ENCODE measurements at places on chromosomes 6 and 20.

GRCh38 chr6:28142446-28142845 is 763 bp downstream of the ZKSCAN8 start:
- DNase-seq: no peak

DNA sequence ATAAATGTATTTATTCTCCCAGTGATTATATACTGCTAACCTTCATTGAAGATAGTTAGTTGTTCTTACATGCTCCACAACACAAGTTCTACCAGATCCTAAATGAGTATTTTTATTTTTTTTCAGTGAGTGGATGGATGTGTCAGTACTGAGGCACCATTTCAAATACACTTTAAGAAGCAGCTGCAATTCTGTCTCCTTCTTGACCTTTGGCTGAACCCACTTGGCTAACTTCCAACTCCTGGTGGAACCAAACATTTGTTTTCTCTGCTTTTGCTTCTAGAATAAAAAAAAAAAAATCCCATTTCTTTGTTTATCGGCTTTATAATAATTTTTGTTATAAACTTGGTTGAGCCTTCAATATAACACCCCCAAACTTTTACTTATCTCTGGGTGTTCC is 458.3 kb upstream of the MAP3K7 start:
- DNase-seq: no peak

DNA sequence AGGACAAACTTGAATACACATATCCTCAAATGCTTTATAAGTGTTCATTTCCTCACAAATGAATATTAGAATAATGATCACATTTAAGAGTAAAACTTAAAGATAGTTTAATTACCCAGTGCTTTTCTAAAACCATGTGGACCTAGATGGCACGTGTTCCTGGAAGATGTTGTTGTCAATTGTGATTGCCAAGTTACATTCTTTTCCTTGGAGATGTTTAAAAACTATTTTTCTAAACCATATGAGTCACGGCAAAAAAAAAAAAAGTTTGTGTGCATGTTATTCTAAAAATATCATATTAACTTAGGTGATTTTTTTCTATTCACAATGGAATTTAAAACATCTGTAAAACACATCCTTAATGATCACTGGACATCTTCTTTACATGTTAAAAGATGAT is 51.1 kb downstream of the RCAN2 start:
- no peak for DNase-seq

GRCh38 chr6:31663961-31664789 is 622 bp downstream of the GPANK1 start:
- no peak for DNase-seq

GRCh38 chr20:19688031-19688806 is 69.8 kb upstream of the RIN2 start:
- no peak for DNase-seq

- DNase-seq: no peak
These were observed 59.6 kb downstream of the PRDM1 start for GRCh38 chr6:106145741-106146227.

GRCh38 chr6:7301702-7302101 is 11.3 kb downstream of the SSR1 start:
- no peak for DNase-seq

GRCh38 chr6:137512757-137513605 is 18.8 kb upstream of the OLIG3 start:
- DNase-seq: no peak

DNA sequence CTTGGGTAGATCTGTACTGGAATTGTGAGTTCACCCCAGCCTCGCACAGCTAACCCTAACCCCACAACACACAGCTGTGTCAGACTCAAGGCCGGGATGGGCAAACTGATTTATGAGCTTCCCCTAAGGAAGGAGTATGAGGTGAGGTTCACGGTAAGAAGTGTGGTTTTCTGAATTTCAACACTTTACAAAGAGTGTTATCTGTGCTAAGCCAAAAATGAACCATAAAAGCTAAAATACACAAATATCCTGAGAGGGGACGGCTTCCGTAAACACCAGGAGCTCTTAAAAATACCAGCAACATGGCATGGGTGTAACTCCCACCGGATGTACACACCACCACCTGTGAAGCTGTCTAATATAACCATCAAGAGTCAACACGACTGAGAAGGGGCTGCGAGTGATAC is 101.2 kb downstream of the ATP9A start:
- peak; percentile 29 for DNase-seq

- DNase-seq: no peak
These were observed 255.0 kb upstream of the ZFP64 start for GRCh38 chr20:52446421-52447224.

- DNase-seq: no peak
These were observed 40.1 kb downstream of the DNAH8 start for GRCh38 chr6:38755207-38755606.

DNA sequence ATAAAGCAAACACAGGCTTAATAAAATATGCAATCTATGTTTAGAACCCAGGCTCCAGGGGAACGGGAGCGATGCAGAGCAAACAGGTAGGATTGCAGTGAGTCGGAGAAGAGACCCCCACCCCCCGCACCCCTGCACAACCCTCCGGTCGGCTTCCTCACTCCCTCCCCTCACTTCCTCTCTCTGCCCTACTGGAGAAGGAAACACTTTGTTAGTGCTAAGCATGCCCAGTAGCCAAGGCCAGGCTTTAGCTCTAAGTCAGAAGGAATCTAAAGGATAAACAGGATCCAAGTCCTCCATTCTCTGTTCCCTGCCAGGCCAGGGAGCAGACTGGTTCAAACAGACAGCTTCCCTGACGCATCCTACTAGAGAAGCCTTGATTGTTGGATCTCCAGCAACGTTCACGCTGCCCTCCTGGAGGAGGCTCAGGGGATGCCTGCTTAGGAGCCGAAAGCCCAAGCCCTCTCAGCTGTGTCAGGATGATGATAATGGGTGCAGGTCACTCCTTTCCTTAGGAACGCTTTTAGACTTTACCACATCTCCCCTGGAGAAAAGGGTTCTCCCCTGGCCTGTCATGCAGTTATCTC is 14.7 kb downstream of the FOXQ1 start:
- DNase-seq: no peak

- DNase-seq: no peak
These were observed 751.1 kb downstream of the DHX35 start for GRCh38 chr20:39713076-39713840.

GRCh38 chr6:144955859-144956258 is 670.7 kb downstream of the UTRN start:
- DNase-seq: no peak

GRCh38 chr6:130189531-130190397 is 33.0 kb downstream of the SAMD3 start:
- no peak for DNase-seq

DNA sequence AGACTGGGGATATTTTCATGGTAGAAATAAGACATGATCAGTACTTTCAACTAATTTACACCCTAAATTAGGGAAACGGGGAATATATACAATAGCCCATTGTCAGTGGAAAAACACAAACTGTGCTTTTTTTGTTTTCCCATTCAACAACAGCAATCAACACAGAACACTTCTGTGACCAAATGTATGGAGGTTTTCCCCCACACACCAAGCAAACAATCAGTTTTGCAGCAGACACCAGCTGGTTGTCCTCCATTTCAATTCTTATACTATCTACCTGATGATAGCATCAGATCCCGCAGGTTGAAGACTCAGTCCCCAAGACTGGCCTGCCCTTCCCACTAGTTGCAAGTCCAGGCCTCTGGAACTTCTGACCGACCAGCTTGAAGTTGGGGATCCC is 4.5 kb downstream of the HINT3 start:
- no peak for DNase-seq

DNA sequence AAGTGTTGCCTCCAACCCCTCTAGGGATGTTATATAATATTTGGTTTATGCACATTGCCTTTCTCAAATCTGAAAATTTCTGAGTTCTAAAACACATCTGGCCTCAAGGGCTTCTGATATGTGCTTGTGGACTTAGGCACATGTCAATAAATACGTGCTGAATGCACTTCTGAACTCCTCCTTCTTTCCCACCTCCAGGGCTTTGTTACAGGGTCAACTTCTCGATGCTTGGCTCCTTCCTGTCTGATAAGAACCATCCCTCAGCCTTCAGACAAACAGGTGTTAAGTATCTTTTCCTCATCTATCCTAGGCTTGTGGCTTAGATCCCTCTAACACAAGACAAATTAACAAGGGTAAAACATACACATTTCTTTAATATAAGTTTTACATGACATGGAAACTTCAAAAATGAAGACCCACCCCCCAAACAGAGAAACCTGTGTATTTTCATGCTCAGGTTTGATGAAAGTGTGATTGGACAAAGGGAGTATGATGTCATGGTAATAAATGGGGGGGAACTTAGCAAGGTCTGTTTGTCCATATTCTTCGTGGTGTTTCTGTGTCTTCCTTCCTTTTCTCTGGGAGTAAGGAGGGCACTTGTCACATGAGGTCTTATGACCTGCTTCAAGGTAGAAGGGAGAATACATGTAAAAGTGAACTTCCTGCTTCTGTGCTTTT is 326.9 kb downstream of the CD83 start:
- no peak for DNase-seq

DNA sequence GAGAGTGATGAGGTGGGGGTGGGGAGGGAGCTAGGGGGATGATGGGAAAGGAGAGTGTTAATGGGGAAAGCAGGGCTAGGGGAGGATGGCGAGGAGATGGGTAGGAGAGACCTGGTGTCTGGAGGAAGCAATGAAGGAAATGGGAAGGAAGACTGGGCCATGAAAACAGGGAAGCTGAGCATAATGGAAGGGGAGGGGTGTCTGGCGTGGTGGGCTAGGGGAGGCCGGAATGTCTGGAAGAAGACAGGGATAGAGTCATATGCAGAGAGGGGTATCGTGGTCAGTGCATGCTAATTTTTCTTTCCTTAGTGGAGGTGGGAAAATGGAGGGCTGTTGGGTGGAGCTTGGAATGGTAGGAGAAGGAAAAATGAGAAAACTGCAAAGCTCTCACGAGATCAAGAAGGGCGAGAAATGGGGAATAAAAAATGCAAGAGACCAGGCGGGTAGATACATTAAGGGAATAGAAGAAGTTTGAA is 423 bp downstream of the KLHDC3 start:
- no peak for DNase-seq

DNA sequence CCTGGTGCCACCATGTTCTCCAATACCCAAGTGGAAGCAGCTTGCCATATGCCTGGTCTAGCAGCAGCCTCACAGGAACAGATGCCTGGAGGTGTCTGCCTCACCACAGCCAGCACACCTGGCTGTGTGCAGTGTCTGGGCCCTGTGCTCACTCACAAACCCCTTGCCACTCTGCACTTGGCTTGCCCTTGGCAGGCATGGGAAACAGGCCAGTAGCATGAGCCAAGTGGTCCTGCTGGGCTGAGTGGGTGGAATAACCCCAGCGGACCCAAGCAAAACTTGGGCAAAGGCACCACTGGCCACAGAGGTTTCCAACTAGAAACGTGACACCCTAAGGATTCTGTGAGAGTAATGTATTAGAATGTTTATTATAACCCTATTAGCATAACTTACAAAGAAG is 600.5 kb upstream of the GJE1 start:
- no peak for DNase-seq

DNA sequence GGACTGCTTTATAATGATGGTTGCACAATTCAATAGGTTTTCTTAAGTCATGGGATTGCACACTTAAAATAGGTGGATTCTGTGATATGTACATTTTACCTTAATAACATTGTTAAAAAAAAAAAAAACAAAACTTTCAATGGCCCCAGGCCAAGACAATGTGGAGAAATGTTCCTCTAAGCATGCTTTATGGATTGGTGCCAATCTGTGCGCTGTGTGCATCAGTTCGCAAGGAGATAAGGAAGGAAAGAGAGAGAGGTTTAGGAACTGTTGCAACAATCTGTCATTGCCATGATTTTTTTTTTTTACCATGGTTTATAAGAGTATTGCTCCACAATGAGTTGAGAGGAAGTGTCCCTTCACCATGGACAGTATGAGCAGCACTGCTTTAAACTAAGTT is 399.6 kb downstream of the PTPRT start:
- no peak for DNase-seq

- DNase-seq: no peak
These were observed 68.5 kb downstream of the SRC start for GRCh38 chr20:37414224-37415035.

DNA sequence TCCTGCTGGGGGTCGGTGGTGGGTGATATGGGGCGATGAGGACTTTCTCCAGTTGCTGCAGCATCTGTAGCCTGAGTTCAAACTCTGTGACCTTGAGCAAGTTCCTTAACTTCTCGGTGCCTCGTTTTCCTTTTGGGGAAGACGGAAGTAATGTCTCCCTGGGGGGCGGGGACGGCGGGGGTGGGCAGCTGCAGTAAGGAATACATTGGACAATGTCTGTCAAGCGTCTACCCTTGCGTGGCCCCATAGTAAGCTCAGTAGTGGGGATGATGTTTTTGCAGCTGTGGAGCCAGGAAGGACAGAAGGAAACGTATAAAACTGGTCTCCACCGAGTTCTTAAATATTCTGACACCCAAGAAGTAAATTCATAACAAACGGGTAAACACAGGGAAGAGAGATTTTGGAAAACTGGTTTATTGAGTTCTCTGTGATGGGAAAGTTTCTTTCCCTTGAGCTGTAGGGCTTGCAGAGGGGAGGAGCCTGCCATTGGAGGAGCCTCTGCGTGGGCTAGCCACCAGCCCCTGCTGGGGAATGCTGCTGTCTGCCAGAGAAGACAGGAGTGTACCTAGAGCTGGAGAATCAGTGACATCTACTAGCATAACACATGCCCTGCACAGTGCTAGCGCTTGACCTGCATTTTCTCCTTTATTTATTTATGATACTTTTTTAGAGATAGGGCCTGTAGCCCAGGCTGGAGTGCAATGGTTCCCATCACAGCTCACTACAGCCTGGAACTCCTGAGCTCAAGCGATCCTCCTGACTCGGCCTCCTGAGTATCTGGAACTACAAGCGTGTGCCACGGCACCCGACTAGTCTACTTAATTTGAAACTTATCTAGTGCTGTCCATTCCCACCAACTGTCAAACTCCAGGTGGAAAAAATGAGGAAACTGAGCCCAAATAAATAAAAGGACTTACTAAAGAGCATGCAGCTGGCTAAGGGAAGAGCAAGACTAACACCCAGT is 1.2 kb upstream of the ACSS1 start:
- DNase-seq: no peak

GRCh38 chr6:168367285-168367751 is 47.7 kb upstream of the DACT2 start:
- DNase-seq: no peak

DNA sequence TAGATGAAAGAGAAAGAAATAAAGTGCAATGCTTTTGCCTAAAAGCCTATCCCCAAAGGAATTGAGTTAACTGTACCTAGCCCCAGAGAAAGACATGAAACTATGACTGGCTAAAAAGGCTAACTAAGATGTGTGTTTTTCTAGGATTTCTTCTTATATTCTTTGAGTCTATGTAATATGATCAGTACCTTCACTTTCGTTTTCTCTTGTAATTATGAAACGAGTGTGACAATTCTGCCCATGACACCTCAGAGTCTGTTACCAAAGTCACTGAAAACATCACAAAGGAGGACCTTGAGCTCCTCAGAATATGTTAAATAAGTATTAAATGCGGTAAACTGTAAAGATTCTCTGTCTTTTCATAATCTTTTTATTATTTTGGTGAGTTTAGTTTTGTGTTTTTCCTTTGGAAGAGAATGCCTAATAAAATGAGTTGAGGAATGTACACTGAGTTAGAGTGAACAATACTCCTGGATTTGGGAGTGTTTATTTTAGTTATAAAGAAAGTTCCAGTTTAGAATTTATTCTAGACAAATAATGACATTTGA is 141.3 kb downstream of the FUT9 start:
- DNase-seq: peak; percentile 25

GRCh38 chr20:19381947-19382346 is 169.5 kb downstream of the SLC24A3 start:
- DNase-seq: no peak

Measured in CD4-positive, alpha-beta T cell treated with Interleukin-17A for 1 hour (primary cell).